ENCODE measurements at places on chromosomes 7 and 10.

DNA sequence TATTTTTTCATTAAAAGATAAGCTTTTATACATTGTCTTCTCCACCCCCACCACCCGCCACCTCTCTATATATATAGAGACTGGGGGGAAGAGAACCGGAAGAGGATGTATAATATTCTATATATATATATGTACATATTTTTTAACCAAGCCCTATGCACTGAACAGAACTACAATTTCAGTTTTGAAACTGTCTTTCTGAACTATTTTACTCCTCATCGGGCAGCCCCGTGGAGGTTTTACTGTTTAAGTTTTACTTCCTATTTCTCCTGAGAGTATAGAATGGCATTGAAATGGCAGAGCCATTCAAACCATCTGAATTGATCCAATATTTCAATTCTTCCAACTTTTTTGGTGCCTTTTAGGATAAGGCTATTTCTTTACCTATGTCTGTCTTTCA lies 1047.1 kb downstream of the NRG3 start:
- DNase-seq, result no peak

DNA sequence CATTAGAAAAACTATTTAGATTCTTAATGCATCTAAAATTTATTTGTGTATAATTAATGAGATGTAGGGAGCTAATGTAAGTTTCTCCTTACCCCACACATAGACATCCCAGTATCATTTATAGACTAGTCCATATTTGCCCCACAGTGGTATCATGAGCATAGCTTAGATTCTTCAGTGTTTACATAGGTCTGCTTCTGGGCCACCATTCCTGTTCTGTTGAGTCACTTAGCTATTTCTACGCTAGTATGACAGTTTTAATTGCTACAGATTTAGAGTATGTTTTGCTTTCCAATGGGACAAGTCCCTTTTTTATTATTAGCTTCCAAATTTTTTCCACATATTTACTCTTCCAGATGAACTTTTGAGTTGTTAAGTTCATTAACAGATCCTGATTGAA lies 69.4 kb downstream of the MCMBP start:
- no peak for DNase-seq

DNA sequence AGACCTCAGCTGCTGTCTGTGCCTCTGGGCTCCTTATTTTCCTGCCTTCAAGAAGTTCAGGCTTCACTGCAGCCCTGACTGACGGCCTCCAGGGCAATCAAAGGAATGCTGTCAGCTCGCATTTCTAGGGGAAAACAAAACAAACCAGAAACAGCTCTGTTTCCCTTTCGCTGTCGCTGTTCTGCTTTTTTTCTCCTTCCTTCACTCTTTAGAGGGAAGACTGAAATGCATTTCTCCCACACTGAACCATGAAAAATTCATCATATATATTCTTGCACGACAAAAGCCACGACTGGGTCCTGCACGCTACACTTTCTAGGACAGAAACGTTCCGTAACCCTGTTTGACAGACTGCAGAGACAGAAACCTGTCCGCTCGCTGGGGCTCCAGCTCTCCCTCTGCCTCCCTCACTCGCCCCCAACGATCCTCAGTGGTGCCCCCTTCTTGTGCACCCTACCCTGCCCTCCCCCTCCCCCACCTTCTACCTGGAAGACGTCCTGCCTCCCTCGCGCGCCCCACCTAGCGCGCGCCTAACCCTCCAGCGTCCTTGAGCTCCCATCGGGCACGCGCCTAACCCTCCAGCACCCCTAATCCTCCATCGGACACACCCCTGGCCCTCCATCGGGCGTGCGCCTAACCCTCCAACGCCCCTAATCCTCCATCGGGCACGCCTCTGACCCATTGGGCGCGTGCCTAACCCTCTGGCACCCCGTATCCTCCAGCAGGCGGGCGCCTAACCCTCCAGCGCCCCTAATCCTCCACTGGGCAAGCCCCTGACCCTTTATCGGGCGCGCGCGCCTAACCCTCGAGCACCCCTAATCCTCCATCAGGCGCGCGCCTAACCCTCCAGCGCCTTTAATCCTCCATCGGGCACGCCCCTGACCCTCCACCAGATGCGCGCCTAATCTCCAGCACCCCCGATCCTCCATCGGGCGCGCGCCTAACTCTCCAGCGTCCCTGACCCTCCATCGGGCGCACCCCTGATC lies 37.1 kb downstream of the SVOPL start:
- DNase-seq, result no peak

- DNase-seq, result no peak
Observed at GRCh38 chr10:99870123-99870730, 87.8 kb downstream of the ABCC2 start.

DNA sequence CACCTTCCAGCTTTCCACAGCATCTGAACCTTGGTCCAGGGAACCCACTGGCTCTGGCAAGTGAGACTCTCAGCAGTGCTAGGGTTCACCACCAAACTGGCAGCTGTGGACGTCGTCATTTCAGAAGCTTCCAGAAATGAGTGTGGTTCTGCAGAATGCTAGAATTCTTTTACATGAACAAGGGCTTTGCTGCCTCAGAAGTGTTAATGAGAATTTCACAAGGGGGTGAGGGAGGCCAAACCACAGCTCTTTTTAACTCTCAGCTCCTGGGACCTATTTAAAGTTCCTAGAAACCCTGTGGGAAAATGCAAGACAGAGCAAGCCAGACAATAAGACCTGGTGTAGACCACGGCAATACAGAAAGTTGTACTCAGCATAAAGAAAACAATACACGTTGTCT lies 129.3 kb upstream of the BET1 start:
- DNase-seq, result no peak

GRCh38 chr10:121059351-121059750 lies 208.2 kb downstream of the WDR11 start:
- DNase-seq, result no peak
